ENCODE measurements at places on chromosomes 6 and 20.

DNA sequence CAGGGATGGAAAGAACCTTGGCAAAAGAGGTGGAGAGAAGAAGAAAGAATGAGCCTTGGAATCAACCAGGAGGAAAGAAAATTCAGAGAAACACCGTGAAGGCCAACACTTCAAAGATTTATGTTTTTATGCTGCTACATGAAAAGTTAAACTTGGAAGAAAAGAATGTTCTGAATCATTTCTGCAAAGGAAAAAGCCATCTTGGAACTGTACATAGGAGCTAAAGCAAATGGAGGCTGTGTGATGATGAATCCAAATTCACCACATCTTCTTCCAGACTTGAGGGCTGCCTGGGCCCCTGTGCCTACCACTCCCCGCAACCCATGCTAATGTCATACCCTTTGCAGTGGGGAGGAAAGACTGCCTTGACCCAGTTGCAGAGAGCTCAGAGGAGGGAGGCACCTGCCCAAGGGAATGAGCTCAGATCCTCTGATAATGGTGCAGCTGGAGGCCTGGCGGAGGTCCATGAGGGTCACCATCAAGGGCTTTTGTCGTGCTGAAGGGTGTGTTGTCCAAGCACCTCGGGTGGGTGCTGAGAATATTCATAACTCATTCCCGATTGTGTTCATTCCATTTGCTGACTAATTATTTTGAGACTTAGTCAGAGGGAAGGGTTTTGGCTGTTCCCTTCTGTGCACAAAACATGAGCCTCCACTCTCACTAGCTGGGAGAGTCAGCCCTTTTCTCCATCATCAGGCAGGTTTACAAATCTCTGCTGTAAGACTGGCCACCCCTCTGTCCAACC, 245.8 kb upstream of the JAG1 start:
- DNase-seq: no peak

DNA sequence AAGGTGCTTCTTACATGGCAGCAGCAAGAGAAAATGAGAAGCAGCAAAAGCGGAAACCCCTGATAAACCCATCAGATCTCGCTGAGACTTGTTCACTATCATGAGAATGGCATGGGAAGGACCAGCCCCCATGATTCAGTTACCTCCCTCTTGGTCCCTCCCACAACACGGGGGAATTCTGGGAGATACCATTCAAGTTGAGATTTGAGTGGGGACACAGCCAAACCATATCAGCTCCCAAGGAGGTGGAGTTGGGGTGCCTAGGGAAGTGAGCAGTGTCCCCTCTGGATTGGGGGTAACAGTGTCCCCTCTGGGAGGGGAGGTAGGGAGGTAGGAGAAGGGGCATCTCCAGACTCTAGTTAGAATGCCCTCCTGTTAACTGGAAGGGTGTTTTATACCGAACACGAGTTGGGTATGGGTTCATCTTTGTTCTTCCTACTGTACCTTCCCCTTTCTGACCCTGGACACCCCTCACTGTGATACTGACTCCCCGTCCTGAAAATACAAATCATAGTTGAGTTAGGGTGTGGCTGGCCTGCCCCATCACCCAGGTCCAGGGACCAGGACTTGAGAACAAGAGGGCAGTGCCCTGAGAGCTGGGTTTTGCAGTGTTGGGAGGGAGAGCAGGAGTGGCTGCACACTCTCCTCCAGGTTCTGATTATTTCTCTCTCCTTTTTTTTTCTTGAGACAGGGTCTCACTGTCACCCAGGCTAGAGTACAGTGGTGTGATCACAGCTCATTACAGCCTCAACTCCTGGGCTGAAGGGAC, 62.0 kb downstream of the EFCAB8 start:
- DNase-seq: no peak

GRCh38 chr6:28606424-28607391, 81.0 kb downstream of the GPX5 start:
- no peak for DNase-seq

- DNase-seq: no peak
Measured at GRCh38 chr6:17429383-17430061, 36.1 kb downstream of the CAP2 start.

GRCh38 chr6:103507052-103507451, 1352.7 kb downstream of the HACE1 start:
- no peak for DNase-seq
